ENCODE measurements at places on chromosomes 1 and 21.

DNA sequence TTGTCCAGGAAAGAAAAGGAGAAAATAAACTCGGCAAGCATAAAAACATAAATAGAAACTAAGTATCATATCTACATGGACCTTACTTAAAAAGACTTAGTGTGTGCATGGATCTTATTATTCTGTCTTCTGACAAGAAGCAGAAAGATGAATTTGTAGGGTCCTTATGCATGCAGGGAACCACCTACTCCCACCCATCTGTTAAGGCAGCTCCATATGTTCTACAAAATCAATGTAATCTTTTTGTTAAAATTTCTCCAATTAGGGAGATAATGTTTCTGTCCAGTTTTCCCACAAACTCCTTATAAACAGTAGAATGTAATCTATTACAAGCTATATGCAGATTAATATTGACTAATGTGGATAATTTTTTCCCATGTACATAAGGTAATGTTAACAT is 13.9 kb upstream of the PTPN14 start:
- no peak overlapping the region for H3K4me3 ChIP-seq
- no peak for DNase-seq
- no peaks in the 10 kb centered on the region for H3K27me3 ChIP-seq
- H3K36me3 ChIP-seq: no peaks in the 10 kb centered on the region

DNA sequence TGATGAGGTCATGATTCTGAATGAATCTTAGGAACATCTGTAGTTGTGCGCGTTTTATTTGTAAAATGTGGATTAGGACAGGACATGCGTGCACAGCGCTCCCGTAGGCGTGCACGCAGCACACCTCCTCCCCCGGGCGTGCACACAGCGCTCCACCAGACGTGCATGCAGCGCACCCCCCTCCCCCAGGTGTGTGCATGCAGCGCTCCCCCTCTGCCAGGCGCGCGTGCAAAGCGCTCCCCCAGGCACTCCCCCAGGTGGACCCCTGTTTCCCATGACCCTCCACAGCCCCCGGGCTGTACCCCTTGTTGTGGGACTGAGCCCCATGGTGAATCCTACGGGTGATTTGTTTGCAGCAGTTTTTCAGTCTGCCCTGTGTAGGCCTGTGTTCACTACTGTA is 61.6 kb downstream of the S100B start:
- H3K27me3 ChIP-seq: no peaks in the 10 kb centered on the region
- no peak for DNase-seq
- H3K27ac ChIP-seq: peak overlapping the region; percentile 46
- H3K4me1 ChIP-seq: peaks cover 26% of the 10 kb centered on the region

GRCh38 chr1:10599194-10599861 is 124.6 kb downstream of the PEX14 start:
- peaks cover 2% of the 10 kb centered on the region for H3K4me1 ChIP-seq
- H3K4me3 ChIP-seq: no peak overlapping the region
- H3K36me3 ChIP-seq: peaks cover 3% of the 10 kb centered on the region
- no peak for DNase-seq
- H3K27me3 ChIP-seq: no peaks in the 10 kb centered on the region

DNA sequence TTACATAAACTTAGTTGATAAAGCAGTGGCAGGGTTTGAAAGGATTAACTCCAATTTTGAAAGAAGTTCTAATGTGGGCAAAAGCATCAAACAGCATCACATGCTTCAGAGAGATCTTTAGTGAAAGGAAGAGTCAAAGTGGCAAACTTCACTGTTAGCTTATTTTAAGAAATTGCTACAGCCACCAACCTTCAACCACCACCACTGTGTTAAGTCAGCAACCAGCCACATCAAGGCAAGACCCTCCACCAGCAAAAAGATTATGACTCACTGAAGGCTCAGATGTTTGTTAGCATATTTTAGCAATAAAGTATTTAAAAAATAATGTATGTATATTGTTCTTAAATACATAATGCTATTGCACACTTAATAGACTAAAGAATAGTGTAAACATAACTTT is 21.3 kb upstream of the MAGI3 start:
- DNase-seq: no peak
- H3K4me3 ChIP-seq: no peak overlapping the region
- no peaks in the 10 kb centered on the region for H3K36me3 ChIP-seq

- no peak overlapping the region for H3K27ac ChIP-seq
- no peaks in the 10 kb centered on the region for H3K36me3 ChIP-seq
- H3K4me1 ChIP-seq: no peaks in the 10 kb centered on the region
- peak overlapping the region; percentile 3 for H3K4me3 ChIP-seq
- DNase-seq: no peak
Measured at GRCh38 chr1:5667513-5668325, 324.5 kb downstream of the NPHP4 start.

- peaks cover 10% of the 10 kb centered on the region for H3K27me3 ChIP-seq
- no peak overlapping the region for H3K4me3 ChIP-seq
- DNase-seq: no peak
- H3K36me3 ChIP-seq: no peaks in the 10 kb centered on the region
Measured at GRCh38 chr1:6726253-6726652, 24.6 kb upstream of the DNAJC11 start.

GRCh38 chr1:41245659-41246058 is 3.6 kb upstream of the SCMH1 start:
- no peak for DNase-seq
- peaks cover 21% of the 10 kb centered on the region for H3K4me1 ChIP-seq
- H3K27ac ChIP-seq: no peak overlapping the region
- peaks cover 3% of the 10 kb centered on the region for H3K36me3 ChIP-seq
- peaks cover 13% of the 10 kb centered on the region for H3K27me3 ChIP-seq

GRCh38 chr1:44035726-44036408 is 4.6 kb upstream of the SLC6A9 start:
- H3K36me3 ChIP-seq: no peaks in the 10 kb centered on the region
- no peak overlapping the region for H3K4me3 ChIP-seq
- no peak for DNase-seq
- H3K4me1 ChIP-seq: peaks cover 16% of the 10 kb centered on the region
- H3K27ac ChIP-seq: no peak overlapping the region

DNA sequence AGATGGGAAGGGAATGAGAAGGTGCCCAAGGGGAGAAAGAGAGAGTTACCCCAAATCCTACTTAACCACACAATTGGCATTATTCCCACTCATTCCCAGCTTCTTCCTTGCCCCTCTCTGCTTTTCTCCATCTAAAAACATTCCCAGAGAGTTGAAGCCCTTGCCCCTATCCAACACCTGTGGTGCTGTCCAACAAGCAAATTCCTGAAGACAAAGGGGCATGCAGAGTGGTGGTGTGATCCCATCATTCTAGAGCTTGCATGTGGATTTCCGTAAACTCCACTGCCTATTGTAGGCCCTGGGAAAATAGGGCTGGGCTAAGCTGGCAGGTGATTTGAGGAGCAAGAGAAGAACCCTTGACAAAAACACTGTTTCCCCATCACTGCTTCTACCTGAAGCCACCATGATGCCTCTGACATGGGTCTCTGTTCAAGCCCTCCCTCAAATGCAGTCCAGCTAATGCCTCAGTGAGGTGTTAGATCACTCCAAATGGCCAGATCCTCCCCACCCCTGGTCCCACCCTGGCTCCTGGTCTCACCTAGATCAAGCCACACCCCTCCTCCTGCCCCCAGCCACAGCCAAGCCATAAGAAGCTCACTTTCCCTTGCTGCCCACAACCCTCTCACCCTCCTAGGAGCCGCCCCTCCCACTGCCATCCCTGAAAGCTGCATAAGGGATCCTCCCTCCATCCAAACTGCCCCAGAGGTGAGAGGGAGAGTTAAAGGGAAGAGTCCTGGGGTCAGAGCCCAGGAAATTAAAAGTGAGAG is 29.5 kb downstream of the SYT2 start:
- peaks cover 18% of the 10 kb centered on the region for H3K27me3 ChIP-seq
- no peak overlapping the region for H3K27ac ChIP-seq
- no peaks in the 10 kb centered on the region for H3K4me1 ChIP-seq
- H3K36me3 ChIP-seq: no peaks in the 10 kb centered on the region
- H3K4me3 ChIP-seq: no peak overlapping the region

All from activated T-helper 2 cell treated with anti-CD3 and anti-CD28 coated beads, Interferon-gamma antibody, Interleukin-2, Interleukin-4, amounts not matched to agents 10 μg/mL and 5 μg/mL and 100 μg/mL, durations not matched to agents 14 hours and 24 hours and 36 hours (primary cell).